ENCODE measurements at places on chromosomes 2 and 18.

DNA sequence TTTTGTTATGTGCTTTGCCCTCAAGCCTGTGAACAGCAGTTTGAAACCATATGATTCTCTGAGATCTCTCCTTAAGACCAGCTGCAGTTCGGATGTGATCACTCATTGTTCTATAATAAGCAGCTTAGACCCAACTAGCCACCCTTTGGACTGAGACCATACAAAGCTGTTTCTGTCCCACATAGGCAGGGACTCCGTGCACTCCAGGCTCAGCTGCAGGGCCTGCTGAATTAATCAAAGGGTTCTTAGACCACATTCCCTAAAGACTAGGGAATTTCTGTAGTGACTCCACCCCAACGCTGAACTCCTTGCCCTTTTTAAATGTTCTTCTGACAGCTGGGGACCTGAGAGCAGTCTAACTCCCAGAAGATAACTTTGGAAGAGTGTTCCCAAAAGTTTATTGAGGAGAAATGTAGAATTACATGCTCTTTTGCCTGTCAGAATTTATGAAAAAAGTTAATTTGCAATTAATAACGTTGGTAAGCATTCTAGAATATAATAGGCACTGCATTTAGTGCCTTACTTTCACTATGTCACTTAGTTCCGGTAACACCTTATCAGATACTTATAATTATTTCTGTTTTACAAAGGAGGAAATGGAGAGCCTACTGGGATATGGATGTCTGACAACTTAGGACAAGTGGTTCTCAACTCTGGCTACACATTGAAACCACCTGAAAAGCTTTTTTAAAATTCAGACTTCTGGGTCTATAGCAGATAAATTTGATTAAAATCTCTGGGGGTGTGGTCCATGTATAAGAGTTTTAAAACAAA lies 42.3 kb downstream of the GULP1 start:
- DNase-seq = no peak

- no peak for DNase-seq
Measured at GRCh38 chr18:70276416-70277191, 12.2 kb upstream of the SOCS6 start.

GRCh38 chr2:18381386-18381785 lies 179.1 kb downstream of the RDH14 start:
- DNase-seq = no peak

DNA sequence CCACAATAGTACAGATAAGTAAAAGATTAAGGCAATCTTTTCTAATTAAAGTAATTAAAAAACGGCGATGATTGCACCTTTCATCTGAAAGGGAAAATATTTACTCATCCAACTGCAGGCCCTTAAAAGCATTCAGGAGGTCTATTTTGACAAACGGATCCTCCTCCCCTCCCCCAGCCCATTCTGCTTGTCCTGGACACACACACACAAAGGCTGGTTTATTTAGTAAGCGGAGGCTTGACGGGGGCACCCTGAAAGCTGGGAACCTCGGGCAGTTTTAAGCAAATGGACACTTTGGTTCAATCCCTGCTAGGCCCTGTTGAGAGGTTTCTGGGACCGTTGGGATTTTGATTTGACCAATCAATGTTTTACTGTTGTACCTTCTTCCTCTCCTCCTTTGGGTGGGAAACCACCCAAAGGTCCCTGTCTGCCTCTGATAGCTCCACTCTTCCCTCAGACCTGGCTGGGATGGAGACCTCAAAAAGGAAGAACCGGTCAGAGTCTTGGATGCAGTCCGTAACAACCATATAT lies 135.8 kb upstream of the HAAO start:
- no peak for DNase-seq

GRCh38 chr2:25373269-25373981 lies 31.7 kb upstream of the DNMT3A start:
- DNase-seq = no peak

DNA sequence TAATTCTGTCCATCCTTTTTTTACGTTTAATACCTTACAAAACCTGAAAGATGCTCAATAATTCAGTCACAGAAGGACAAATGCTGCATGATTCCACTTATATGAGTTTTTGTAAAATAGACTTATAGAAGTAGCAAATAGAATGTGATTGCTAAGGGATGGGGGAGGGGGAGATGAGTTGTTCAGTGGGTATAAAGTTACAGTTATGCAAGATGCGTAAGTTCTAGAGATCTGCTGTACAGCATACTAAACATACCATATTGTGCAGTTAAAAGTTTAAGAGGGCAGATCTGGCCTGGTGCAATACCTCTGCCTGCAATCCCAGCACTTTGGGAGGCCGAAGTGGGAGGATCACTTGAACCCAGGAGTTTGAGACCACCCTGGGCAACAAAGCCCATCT lies 78.8 kb downstream of the TET3 start:
- DNase-seq = no peak

GRCh38 chr2:111176388-111176787 lies 55.7 kb downstream of the BCL2L11 start:
- DNase-seq = no peak

- no peak for DNase-seq
Measured at GRCh38 chr2:162196638-162197037, 44.6 kb upstream of the GCG start.

- DNase-seq = no peak
Measured at GRCh38 chr2:133431289-133431688, 137.0 kb downstream of the NCKAP5 start.

DNA sequence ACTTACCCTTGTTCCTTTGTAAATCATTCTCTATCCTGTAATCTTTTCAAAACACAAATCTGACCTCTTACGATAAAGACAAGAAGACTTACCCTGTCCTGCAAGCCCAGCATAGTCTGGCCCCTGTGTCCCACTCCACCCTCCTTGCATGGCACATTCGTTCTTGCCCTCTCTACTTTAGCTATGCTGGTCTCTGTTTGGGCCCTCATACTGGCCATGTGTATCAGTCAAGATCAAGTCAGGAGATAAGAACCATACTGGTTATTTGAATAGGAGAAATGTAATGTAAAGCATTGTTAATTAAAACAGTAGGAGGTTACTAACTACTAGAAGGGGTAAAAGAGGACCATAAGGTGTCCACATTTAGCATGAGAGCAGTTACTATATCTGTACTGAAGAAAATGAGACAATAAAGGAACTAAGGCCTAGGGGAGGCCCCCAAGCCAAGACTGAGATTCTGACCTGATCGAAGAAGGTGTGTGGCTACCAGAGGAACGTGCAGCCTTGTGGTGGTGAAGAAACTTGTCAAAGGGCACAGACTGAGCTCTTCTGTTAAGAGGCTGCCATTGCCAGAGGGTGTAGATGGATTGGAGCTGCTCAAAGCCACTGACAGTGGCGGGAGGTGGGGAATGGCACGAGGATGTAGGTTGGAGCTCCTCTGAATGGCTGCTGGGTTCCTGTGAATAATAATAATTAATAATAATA lies 80.8 kb downstream of the KCTD18 start:
- no peak for DNase-seq

DNA sequence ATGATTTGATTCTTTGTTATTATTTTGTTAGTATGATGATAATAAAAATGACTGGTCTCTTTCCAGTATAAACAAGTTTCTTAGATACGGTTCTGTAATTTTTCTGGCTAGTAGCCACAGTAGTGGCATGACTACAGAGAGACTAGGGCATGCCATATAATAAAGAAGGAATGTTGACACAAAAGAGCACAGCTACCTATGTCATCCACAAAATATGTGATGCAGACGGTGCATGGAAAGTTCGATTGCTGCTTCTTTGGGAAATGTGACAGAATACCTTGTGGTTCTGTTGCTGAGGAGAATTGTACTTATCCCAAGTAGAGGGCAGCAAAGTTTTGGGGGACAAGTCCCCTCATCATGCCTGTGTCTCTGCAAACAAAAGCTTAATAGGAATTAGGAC lies 26.1 kb upstream of the SETBP1 start:
- no peak for DNase-seq

- no peak for DNase-seq
Measured at GRCh38 chr18:23283916-23284430, 148.7 kb downstream of the CABLES1 start.

- no peak for DNase-seq
Measured at GRCh38 chr2:88807237-88807962, 115.9 kb downstream of the RPIA start.

- DNase-seq = no peak
Measured at GRCh38 chr2:180846756-180847472, 133.5 kb upstream of the UBE2E3 start.

- no peak for DNase-seq
Measured at GRCh38 chr18:39862341-39862740, 2092.7 kb upstream of the PIK3C3 start.

- DNase-seq = no peak
Measured at GRCh38 chr2:54639609-54640008, 83.9 kb upstream of the EML6 start.

DNA sequence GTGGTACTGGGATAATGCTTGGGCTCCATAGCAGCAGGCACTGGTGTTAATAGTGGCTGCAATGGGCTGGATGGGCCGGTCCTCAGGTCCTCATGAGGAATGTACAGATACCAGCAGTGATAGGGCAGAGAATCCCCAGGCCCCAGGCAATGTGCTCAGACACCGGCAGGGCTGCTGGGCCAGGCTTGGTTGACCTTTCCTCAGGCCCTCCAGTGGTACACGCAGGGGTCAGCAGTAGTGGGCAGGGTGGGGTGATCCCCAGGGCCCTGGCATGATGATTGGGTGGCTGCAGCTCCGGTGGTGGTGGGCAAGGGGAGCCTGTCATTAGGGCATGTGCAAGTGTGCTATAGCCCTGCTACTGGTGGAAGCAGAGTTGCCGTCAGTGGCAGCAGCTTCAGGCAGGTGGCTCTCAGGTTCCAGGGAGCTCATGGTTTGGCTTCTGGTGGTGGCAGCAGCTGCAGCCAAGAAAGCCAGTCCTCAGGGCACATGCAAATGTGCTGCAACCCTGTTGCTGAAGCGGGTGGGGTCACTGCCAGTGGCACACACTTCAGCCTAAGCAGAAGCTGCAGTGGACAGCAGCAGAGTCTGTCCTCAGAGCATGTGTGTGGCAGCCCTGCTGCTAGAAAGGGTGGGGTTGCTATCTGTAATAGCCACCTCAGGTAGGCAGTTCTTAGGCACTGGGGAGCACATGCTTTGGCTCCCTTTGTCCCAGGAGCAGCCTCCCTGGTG lies 56.8 kb downstream of the CCNT2 start:
- no peak for DNase-seq

DNA sequence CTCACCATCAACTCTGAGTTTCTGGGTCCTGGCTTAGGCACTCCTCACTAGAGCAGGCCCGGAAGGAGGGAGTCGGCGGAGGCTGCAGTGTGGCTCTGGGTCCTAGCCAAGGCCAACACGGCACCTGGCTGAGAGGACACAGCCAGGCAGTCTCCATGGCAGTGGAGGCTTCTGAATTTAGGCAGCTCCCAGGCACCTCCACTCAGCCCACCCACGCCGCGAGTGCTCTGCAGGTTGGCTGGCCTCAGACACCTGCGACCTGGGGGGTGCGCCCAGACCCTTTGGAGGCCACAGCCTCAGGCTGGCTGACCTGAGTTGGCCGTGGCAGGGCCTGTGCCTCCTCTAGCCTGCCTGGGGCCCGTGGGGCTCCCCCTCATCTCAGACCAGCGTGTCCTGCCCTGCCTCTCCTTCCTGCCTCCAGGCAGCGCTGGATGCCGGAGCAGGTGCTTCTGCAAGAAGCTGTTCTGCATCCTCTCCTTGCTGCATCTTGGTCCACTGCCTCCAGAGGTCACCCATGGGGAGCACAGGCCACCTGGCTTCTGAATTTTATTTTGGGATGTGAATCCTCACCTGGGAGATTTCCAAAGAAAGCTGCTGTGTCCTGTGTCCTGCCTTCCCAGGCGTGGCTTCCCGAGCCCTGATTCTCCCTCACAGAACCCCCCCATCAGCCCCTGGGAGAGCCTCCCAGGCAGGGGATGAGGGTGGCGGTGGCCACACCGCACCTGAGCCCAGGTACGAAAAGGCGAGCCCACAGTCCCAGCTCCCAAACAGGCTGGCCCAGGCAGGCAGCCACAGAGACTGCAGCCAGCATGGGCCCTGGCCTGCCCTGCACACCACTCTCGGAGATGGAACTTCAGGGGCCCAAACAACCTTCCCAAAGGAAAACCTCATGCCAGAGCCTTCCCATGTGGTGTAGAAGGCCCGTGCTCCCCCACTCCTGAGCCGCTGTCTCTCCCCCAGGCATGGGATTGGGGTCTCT lies 23.4 kb downstream of the AQP12A start:
- no peak for DNase-seq

GRCh38 chr2:52034706-52035105 lies 1002.8 kb upstream of the NRXN1 start:
- no peak for DNase-seq

DNA sequence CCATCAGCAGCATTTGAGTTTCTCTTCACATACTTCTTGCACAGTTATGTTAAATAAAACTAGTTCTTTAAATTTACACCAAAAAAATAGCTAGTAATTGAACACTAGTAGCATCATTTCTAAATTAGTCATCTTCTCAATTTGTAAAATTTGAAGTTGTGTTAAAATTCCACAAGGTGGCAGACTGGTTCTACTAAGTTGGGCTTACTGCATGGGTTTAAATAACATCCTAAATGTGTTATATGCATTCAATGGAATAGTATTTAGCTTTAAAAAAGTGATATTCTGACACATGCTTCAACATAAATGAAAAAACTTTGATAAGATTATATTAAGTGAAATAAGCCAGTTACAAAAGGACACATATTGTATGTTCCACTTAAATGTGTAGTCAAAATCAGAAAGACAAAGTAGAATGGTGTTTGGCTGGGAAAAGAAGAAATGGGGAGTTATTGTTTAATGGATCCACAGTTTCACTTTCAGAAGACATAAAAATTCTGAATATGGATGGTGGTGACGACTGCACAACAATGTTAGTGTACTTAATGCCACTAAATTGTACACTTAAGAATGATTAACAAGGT lies 28.7 kb upstream of the RPRD1A start:
- no peak for DNase-seq

- no peak for DNase-seq
Measured at GRCh38 chr2:85446296-85447221, 28.0 kb downstream of the SH2D6 start.

- DNase-seq = no peak
Measured at GRCh38 chr2:211367293-211367692, 810.9 kb downstream of the CPS1 start.

DNA sequence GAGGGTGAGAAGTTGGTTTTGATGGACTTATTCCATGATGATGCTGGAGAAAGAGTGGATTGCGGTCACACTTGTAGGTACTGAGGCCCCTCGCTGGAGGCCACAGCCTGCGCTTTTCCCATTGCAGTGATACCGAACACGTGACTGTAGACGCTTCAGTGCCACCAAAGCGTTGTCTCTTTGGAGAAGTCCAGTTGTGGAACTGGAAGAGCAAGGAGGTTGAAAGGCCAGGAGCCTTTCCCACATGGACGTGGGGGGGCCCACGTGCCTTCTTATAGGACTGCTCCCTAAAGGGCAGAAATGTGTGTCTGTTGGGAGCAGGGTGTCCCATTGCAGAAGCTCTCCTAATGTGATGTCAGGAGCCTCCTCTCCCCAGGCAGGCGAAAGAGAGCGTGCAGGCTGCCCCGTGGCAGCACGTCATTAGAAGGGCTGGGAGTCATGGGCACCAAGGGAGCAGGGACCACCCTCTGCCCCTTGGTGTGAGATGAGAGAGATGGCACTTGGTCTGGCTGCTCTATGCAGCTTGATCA lies 31.5 kb downstream of the LPIN1 start:
- no peak for DNase-seq

Data from NCI-H1048 (cell line).